Right ventricle myocardium inferior (tissue), 1 donor: ENCODE measurements at places on chromosomes 7 and 10. TPM values are rescaled to one million over a fixed set of nuclear protein-coding genes. Genes with fewer than 3 reads are reported as not detected.

The MYH16 gene
- not detected for total RNA-seq

The ITGB8 gene
- 2.5 TPM for total RNA-seq

The CALML3 gene
- not detected for total RNA-seq

The SRRM3 gene
- 16.5 TPM for total RNA-seq

The CDK14 gene
- 26.3 TPM for total RNA-seq

The CLCN1 gene
- not detected for total RNA-seq

DNA sequence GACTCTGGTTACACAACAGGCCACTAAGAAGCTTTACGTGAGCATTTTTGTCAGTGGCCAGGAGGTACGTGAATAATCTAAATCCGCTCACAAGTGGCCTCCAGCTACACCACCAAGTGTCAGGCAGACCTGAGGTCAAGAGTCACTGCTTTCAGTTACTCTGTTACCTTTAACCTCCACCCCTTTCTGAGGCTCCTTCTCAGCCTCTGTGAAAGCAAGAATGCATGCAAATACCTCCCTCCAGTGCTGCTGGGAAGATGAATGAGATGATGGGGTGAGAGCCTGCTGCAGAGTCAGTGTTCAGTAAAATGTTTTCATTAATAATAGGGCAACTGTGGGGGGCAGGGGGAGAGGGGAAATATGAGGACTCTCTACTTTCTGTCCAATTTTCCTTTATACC, 11.2 kb downstream of the DDC start:
- no peak for DNase-seq

GRCh38 chr10:71512761-71513539, 116.2 kb downstream of the CDH23 start:
- DNase-seq, result no peak

GRCh38 chr7:5217396-5217795, 27.4 kb downstream of the WIPI2 start:
- DNase-seq, result no peak

DNA sequence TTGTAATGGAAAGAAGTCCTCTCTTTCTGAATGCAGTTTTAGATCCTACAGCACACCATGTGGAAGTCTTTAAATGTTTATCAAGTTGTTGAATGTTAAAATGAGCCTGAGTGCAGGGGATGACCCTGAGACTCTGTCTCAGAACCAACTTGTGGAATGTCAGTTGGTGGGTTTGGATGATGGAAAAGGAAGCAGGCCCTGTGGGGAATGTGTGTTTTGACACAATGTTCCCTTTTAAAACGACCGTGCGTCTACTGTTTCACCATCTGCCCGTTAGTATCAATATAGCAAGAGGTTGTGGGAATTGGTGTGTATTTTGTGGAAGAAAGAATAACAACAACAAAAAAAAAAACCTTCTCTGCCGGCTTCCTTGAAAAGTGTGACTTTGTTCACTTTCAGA, 8.3 kb downstream of the DYNC1I1 start:
- DNase-seq, result no peak

GRCh38 chr7:139613971-139614411, 90.5 kb downstream of the CLEC2L start:
- DNase-seq, result no peak

DNA sequence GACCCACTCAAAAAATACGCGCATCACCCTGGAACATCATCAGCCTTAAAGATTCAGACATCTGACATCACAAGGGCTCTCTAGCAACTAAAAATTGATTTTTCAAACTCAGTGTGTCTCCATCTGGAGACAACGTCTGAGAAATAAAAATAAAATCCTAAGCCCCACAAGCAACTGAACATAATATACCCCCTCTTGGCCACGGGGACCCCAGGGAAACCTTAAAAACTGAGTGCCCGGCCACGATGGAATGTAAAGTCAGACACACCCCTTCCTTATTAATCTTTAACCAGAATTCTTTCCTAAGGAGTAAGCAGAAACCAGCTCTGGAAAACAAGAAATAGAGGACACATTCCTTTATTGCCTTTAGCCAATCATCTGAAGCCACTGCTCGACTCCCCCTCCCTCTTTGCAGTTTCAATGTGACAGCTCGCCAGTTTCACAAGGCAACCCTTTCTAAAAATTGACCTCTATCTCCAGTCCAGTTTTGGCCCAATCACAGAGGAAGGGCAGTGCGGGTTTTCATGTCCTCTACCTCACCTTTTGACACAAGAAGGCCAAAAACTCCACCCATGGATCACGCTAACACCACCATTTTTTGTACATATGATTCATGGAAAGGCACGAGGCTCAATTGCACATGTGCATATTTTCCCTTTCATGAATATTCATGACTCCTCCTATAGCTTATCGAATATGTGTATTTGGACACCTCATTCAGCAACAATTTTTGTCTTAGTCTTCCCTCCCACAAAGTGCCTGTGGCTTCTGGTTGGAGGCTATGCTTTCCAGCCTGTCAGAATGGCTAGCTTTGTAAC, 24.2 kb downstream of the IFIT3 start:
- no peak for DNase-seq

DNA sequence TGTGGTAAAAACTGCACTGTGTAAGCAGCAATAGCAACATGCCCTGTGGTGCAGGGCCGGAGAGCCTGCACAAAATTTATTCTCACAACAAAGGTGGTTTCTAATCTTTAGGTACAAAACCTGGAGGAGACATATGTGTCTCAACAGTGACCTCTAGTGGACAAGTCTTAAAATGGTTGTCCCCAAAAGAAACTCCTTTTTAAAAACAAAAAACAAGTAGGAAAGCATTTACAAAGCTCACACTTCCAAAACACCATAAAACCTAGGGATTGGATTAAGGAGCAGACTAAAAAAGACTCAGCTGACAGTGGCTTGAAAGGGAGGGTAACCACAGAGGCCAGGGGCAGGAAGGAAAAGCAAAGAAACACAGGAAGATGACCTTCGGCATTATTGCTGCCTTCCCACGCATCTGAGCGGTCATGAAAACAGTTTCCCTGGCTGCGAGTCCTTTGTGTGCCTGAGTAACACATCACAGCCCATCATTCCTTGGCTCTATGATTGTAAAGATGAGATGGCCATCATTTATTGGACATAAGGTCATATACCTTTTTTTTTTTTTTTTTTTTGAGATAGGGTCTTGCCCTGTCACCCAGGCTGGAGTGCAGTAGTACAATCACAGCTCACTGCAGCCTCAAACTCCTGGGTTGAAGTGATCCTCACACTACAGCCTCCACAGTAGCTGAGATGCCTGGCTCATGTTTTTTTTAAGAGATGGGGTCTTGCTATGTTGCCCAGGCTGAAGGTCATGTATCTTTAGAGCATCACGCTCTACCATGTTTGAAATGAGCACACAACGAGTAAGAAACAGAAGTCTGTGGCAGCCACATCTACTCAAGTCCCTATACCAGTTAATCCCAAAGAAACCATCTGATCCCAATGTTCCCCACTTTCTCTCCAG, 39.5 kb downstream of the RSU1 start:
- no peak for DNase-seq

GRCh38 chr7:20798081-20798693, 11.5 kb upstream of the SP8 start:
- DNase-seq, result no peak

- no peak for DNase-seq
These were observed 12.3 kb downstream of the IQUB start for GRCh38 chr7:123522066-123522465.

DNA sequence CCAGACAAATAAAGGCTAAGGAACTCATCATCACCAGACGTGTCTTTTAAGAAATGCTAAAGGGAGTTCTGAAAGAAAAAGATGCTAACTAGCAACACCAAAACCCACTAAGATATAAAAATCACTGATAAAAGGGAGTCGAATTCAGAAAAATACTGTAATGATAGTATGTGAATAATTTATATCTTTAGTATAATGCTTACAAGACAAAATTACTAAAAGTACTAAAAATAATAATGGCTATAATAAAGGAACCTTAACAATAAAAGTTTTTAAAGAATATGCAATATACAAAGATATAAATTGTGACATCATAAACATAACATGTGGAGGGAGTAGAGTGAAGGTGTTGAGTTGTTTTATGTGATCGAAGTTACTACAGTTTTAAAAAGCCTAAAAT, 28.3 kb downstream of the HPSE2 start:
- no peak for DNase-seq

GRCh38 chr7:7228967-7229366, 46.6 kb downstream of the C1GALT1 start:
- no peak for DNase-seq

DNA sequence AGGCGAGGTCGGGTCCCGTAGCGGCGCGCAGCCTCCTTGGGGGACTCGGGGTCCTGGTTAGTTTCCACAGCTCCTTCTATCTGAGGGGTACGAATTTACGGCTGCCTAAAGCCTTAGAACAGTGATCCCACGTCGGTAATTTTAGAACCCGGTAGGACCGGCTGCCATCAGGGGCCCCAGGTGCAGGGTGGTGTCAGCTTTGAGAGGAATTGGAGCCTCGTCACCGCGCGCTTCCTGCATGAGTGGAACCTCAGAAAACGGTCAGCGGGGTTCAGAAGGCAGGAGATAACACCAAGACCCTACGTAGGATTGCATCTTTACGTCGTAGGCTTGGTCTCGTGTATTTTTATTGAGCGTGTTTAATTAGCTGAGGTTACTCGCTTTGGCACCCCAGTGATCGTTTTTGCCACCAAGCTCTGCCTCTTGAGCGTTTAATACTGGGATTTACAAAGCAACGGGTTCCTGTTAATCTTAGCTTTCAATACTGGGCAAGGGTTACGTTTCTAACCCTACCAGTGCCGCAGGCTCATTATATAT, 443 bp downstream of the RNF32 start:
- no peak for DNase-seq

GRCh38 chr10:8163824-8164223, 109.3 kb downstream of the GATA3 start:
- no peak for DNase-seq

DNA sequence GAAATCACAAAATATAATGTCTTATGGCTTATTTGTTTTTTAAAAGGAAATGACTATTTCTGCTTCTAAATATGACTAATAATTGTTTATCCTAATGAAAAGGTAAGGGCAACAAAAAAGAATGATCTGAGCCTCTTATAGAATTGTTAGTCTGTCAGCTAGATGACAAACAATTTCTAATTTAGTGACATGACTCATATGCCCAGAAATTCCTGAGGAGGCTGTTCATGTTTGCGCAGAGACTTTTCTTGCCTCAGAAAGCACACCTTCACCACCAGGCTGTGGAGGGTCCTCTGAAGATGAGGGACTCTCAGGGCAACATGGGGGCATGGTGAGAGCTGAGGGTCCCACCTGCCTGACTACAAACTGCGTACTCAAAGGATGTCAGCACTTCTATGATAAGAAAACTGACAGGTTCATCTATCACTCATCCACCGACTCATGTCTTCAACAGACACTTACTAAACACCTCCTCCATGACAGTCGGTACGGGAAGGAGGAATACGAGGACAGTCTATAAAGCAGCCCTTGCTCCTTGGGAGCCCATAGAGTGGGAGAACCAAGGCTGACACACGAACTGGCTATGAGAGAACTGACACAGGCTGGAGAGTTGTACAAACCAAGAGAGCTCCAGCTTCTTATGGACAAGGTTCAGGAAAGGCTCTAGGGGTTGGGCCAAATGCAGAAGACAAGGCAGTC, 102.0 kb downstream of the PKD1L1 start:
- no peak for DNase-seq

DNA sequence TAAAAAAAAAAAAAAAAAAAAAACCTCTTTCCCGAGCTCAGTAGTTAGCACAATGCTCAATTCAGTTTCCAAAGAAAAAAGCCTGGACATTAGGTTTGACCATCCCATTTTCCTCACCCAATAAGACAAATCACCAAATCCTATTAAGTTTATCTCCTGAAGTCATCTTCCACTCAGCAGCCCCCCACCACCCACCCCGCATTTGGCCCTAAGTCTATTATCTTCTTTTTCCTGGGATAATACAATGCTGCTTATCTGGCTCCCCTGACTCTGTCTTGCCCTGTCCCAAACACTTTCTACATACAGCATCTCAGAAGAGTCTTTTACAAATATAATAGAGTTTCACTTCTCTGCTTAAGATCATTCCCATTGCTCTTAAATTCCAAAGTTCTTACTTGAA, 17.8 kb upstream of the LMOD2 start:
- DNase-seq, result no peak

DNA sequence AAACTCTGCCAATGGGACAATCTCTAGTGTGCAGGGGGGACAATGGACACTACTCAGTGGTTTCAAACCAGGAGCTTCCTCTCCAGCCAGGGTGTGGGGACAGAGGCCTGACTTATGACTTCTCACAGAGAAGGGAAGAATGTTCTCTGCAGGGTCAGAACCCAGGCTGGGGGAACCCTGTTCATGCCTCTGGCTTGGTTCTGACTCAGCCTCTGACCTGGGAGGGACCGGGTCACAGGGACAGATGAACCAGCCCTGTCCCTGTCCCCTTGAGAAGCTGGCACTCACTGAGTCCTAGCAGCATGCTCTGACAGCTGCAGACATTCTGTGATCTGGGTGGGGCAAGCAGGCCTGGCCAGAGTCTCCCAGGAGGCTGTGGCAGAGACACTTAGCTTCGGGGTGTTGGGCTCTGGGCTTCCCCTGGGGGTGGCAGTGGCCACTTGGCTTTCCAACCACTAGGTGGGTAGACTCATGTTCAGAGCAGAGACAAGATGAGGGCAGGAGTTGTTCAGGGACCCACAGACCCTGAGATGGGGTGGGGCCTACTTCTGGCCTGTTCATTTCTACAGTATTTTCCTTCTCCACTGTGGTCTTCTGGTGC, 13.6 kb downstream of the TSPAN15 start:
- DNase-seq, result no peak

DNA sequence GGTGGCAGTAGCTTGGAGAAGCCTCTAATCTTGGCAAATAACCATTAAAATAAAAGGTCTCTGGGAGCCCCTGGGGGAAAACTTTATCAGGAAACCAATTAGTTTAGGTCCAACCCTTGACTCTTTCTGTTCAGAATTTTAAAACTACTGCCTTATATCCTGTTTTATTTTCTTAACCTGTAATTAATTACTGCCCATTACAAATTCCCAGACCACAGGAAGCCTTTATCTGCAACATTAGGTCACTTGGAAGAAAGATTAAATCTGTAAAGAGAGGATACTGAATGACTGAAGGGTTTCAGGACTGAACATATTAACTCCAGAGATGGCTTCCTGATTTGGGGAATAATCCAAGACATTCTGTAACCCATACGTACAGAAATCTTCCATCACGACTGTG, 320.5 kb upstream of the SORCS1 start:
- no peak for DNase-seq

DNA sequence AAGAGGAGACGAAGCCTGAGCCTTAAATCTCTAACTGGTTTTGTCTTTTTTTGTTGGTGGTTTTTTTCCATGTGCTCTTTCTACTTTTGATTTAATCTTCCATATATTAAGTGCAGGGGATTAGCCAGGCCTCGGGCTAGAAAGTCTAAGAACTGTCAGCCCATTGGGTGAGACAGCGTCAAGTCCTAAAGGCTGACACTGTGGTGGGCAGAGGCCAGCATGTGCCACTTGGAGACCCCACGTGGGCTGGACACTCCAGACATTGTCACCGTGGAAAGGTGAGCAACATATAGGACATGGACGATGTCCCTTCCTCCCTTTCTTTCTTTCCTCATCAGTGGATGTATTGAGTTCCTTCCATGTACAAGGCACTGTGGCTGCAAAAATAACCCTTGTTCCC, 129.3 kb downstream of the TMEM178B start:
- no peak for DNase-seq

- DNase-seq, result peak; percentile 18
These were observed 263.3 kb downstream of the GLRX3 start for GRCh38 chr10:130399425-130399950.

- no peak for DNase-seq
These were observed 31.7 kb downstream of the HTRA1 start for GRCh38 chr10:122492999-122493481.

- no peak for DNase-seq
These were observed 26.1 kb downstream of the LRRC4 start for GRCh38 chr7:128005117-128005516.
